GM19239 (cell line): ENCODE measurements at places on chromosomes 7 and 10.

GRCh38 chr10:52258799-52259425, 55.2 kb upstream of the DKK1 start:
- DNase-seq = no peak

DNA sequence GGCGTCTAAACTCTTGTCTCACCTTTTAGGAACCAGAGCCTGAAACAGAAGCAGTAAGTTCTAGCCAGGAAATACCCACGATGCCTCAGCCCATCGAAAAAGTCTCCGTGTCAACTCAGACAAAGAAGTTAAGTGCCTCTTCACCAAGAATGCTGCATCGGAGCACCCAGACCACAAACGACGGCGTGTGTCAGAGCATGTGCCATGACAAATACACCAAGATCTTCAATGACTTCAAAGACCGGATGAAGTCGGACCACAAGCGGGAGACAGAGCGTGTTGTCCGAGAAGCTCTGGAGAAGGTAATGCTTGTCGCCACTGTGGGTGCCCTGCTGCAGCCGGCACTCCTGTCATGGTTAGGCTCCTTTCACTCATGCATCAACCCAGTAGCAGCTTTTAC, 113.1 kb downstream of the ZMYND11 start:
- no peak for DNase-seq

DNA sequence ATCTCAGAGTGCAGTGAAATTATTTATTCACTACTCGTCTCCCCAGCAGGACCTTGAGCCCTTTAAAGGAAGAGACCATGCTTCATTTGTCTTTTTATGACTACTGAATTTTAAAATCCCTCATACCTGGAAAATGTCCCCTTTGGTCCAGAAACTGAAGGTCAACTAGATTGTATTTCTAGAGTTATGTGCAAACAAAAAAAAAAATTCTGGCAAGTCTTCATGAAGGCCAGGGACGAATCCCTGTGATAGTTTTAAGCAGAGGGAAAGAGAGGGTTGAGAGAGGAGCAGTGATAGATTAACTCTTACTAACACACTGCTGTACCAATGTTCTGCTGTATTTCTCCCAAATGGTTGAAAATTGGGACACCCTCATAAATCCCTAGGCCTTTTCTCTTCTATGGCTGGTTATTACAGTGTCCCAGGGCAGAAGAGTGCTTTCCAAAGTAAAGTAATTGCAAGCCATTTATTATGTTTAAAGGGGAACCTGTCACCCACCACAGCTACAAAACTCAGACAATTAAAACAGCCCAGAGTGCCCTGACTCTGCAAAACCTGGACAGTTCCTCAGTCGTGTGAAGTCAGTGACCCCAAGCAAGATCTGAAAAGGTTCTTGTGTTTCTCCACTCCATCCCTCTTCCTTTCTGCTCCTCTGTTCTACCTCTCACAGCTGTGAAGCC, 182.8 kb upstream of the AOAH start:
- DNase-seq = no peak

DNA sequence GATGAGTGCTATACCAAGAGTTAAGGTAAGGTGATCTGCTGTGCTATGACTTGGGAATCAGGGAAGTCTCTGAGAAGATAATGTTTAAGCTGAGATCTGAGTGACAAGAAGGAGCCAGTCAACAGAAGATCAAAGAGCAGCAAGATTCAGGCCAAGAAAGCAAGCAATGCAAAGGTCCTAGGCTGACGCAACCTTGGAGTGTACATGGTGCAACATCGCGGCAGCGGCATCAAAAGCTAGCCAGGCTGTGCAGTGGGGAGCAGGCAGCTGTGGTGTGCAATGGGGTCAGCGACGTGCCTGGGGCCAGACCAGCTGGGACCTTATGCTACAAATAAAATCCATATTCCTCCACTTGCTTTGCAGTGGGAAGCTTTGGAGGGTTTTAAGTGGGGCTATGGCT, 324.1 kb downstream of the LRMDA start:
- no peak for DNase-seq

DNA sequence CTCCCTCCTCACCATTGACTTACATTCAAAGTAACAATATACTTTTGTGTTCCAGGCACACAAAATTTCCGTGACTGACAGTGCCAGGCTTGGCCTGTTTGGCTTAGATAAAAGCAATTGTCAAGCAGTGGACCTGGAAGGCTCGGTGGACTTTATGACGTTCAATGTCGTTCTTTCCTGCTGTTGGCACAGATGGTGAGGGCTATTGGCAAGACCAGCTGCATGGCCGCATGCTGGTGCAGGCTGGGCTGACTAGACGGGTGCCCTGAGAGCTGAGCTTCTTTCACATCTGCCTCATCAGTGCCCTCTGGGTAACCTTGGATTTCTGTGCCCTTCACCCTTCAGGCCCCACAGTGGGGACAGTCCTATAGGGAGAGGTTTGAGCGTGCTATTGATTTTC, 45.2 kb downstream of the WIPF3 start:
- no peak for DNase-seq

DNA sequence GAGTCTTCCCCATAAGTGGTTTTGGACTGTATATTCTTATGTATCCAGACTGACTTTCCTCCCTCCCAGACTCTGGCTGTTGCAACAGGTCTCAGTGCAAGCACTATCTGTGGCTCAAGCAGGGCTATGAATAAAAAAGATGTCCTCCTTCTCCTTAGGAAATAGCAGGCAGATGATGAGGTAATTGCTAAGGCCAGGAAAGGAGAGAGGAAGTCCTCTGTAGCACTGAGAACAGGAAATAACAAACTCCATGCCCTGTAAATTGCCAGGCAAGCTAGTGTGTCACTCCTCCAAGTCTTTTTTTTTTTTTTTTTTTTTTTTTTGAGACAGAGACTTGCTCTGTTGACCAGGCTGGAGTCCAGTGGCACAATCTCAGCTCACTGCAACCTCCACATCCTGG, 900.1 kb downstream of the TYW1 start:
- no peak for DNase-seq

- DNase-seq = no peak
Measured at GRCh38 chr10:21516242-21517131, 9.0 kb downstream of the SKIDA1 start.
